ENCODE measurements at places on chromosomes 11 and 22. TPM values are rescaled to one million over a fixed set of nuclear protein-coding genes. Genes with fewer than 3 reads are reported as not detected.
A peak's percentile ranks its signal among the peaks of the same experiment; 100 is the strongest.

DNA sequence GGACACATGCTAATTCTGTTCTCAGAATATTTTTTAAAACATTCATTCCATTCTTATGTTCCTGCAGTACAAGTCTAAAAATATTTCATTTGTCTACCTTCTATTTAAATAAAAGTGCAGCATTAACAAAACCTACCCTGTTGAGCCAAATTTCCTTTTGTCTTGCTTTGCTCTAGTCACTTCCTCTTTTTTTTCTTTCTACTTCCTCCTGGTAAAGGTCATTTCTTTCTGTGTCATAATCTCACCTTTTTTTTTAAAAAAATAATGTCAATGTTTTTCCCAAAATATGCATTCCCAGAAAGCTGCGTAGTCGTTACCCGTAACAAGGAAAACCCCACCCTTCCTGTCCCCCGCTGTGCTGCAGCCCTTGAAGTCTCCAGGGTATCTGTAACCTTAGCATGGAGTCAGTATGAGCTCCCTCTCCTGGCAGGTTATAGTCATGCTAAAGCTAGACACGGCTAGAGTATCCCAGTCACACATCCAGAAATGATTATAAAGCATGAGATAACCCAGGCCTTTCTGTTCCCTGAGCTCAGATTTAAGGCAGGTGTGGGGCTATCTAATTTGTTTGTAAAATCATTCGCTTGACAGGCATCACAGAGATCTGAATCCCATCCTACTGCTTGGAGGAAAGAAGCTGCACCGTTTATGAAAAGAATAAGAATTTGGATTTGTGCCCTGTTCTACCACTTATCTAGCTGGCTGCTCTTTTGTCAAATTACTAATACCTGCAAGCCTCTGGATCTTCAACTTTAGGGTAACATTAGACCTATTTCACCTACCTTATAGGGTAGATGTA is 51.1 kb upstream of the EED start:
- peak; percentile 87 for DNase-seq

GRCh38 chr22:35972559-35972958 is 56.1 kb downstream of the RBFOX2 start:
- DNase-seq, result peak; percentile 5

- no peak for DNase-seq
These were observed 50.8 kb downstream of the SCN3B start for GRCh38 chr11:123603666-123604065.

DNA sequence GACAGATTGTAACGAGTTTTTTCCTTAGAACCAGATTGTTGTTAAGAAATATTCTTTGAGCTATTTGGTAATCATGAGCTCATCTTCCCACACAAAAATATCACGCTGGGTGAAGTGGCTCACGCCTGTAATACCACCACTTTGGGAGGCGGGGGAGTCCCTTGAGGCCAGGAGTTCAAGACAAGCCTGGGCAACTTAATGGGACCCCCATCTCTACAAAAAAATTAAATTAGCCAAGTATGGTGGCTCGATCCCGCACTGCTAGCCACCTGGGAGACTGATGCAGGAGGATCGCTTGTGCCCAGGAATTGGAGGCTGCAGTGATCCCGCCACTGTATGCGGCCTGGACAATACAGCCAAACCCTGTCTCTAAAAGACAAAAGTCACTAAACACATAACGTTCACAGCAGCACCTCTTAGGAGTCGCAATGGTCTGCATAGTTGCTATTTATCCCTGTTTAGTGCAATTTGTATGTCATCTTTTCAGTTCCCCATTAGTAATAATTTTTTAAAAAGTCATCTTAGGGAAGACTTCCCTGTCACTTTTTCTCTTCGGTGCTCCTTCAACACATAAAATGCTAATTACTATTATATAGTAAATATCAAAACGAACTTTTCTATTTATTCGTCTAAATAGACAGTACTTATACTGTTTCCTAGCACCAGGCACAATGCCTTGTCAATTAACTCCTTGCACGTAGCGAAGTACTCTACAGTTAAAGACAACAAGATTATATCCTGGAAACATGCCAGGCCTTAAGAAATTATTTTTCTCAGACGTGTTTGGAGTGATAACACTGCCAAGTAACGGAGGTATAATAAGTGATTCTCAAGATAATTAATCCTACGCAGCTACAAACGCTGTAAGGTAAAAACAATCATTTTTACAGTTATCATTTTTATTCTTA is 1.1 kb downstream of the ST13 start:
- peak; percentile 18 for DNase-seq

GRCh38 chr11:17395978-17396377 is 7.5 kb upstream of the KCNJ11 start:
- DNase-seq, result no peak

- no peak for DNase-seq
These were observed 78.4 kb downstream of the NAV2 start for GRCh38 chr11:19790831-19791552.

DNA sequence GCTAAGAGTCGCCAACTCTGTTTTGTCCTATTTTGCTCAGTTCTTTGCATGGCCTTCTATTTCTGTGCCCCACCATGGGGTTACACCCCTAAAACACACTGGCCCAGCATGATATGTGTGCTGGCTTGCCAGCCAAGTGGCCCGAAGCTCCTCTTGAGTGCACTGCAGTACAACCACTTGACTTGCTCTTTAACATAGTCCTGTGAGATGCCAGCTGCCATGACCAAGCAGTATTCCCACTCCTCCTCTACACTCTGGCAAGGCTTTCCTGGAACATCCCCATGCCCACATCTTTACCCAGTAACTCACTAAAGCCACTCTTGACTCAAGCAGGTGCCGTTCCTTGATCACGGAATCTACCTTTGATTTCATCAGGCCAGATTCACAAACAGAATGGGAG is 102.9 kb upstream of the GAL start:
- no peak for DNase-seq

DNA sequence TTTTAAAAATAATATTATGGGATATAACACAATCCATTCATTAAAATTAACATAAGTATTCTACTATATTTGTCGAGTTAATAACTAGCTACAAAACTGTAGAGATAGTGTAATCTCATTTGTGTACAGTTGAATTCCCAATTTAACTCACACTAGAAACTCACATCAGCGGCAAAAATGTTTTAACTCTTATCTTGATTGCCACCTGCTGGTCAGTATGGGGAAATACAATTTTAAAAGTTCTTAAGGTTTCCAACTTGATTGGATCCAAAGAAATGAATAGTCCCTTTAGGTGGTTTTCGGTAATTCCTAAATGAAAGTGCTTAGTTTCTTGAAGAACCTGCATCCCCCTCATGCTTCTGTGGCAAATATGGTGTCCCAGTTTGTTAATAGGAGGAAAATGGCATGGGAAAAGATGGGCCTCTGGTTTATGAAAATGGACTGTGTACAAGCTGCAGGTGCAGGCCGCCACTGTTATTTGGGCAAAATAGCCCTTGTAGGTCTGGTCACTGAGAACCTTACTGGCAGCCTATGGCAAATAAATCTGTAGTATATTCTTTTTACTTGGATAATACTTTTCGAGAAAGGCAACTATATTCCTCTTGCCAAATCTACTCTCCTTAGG is 33.7 kb upstream of the SLC17A6 start:
- DNase-seq, result peak; percentile 16

DNA sequence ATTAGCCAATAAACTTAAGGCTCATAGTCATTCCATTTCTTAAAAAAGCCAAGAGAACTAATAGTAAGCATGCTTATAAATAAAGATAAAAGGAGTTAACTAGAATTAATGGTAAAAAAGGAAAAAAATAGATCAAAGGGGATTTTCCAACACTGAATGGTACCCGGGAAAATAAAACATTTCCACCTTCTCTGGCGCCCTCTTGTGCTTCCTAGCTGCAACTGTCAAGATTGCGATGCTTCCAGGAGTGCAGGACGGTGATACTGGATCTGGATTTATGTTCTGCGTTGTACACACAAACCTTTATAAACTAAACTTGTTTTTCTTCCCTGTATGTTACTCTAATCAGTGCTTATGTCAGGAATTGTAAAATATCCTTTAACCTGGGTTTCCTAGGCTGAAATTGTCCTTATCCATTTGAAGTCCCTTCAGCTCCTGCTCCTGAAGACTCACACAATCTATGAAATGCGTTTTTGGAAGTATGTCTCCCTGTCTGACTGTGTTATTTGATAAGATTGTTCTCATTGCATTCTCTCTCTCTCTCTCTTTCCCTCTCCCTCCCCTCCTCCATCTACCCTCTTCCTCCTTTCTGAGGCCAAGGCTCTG is 9.6 kb upstream of the HTATIP2 start:
- DNase-seq, result peak; percentile 52

DNA sequence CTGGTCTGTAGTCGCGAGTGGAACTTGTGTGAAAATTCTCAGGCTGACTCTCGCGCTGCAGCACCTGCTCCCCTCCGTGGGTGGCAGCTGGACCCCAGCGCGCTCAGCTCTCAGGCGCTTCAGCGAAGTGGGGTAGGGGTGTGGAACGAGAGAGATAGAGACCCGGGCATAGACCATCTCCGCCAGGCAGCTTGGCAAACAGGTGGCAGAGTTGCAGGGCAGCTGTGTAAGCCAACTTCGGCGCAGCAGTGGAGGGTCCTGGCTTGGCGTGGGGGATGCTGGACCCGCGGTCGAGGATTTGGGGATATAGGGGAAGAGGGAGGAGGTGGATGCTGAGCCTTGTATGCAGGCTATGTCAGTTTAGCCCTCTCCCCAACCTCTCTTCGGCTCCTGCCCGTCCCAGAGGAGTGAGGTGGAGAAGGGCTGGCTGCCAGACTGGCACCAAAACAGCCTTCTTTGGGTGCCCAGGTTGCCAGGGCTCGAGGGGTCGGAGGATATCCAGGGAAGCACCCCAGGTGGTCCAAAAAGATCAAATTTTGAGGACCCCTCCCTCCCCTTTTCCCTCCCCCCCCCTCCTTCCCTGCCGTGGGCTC is 746 bp upstream of the CALCB start:
- no peak for DNase-seq

Gene B4GALNT4
- 9.4 TPM for total RNA-seq

Gene TSGA10IP
- total RNA-seq, result not detected

Gene OR2AT4
- not detected for total RNA-seq

Gene DNAJB13
- not detected for total RNA-seq

Gene SCGB1C1
- total RNA-seq, result not detected
